ENCODE measurements at places on chromosomes 5 and 9.
A peak's percentile ranks its signal among the peaks of the same experiment; 100 is the strongest.

GRCh38 chr9:87844506-87844905 is 38.2 kb upstream of the SPATA31E1 start:
- no peak for DNase-seq

DNA sequence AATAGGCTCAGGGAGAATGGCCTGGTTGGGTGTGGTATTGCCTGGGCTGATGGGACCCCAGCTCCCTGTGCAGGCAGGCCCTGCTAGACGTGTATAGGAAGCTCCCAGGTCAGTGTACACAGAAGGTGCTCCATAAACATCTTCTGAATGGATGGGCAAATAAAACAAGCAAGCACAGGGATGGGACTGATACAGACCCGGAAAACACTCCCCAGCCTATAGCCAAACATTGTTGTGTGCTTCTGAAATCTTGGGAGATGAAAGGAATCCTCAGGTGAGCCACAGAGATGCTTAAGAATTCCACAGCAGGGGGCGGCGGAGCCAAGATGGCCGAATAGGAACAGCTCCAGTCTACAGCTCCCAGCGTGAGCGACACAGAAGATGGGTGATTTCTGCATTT is 151.8 kb downstream of the ENTREP1 start:
- DNase-seq, result peak; percentile 59

GRCh38 chr9:12958708-12959107 is 183.9 kb downstream of the LURAP1L start:
- DNase-seq, result no peak

DNA sequence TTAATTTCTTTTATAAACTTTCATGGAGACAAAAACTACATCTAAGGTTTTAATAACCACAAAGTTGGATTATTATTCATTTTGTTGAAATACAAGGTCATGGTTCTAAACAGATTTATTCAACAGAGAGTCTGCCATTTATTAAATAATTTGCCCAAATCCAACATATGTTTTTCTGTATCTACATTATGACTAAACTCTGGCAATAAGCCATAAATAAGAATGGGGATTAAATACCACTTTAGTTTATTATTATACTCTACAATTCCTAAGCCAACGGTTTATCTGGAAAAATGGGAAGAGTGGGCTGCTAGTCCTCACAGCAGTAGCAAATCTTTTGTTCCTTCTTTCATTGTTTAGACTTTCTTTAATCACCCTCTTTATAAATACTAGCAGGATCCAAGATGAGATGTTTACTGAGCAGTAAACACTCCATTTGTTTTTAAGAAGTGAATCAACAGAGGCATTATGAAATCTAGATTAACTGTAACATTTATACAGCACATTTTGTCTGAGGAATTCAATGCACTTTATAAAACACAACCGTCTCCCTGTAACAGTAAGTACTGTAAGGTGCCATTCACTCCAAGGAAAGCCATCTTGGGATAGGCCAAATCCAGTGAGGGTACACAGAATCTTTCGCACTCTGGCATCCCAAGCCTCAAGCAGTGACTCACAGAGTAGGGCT is 89.7 kb downstream of the DROSHA start:
- no peak for DNase-seq

DNA sequence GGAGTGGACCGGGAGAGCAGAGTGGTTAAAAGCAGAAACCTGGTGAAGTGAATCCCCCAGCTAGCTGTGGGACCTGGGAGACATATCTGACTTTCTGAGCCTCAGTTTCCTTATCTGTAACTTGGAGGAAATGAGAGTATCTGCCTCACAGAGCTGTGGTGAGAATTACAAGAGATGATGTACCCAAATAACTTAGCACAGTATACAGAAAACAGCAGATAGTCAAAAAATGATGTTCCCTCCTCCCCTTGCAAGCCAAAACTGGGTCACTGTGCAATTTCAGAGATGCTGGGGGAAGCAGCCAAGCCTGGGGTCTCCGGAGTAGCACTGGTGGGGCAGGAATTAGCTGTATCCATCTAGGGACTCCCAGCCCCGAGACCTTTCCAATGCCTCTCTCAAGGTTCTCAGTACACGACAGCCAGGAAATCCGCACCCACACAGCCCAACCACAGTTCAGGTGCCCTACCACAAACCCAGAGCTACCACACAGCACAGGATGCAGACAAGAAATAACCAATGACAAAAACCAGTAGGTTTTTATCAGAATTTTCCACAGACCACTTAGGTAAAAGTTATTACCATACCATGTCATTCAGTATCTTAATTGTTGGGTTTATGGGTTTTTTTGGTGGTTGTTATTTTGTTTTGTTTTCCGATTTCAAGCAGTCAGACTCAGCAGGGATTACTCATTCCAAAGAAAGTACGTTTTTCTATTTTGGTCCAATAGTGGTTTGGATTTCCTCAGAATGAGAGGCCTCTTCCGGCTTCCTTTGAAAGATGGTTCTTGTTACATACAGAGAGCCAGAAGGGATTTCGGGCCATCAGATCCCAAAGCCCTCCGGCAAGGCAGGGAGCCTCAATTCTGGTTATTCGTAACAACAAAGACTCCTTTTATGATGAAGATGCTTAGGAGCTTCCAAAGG is 4.9 kb upstream of the HRH2 start:
- DNase-seq, result no peak

- DNase-seq, result no peak
Observed at GRCh38 chr9:112224401-112225289, 49.5 kb upstream of the SUSD1 start.

GRCh38 chr9:129671065-129671464 is 5.6 kb downstream of the PRRX2 start:
- DNase-seq, result no peak

DNA sequence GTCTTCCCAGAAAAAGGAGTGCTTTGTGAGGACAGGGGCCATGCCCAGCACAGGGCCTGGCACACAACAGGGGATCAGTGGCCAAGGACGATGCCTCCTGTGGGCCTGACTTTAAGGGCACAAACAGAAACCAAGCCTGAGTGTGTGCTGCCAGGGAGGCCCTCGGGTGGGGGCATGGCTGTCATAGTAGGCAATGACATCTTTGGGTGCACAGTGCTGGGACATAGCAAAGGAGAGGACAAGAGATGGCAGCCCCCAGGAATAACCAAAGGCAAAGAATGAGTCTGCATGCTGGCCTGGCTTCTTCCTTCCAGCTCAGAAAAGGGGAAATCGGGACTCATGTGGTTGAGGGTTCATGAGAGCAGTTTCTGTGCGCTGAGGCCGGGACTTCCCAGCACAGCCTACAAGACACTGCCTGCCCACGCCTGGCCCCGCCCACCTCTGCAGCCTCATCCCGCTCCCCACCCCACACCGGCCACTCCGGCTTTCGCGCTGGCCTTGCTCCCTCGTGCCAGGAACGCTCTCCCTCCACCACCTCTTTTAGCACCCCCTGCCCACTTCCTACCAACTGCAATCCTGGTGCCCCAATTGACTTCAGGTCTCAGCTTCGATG is 13.8 kb upstream of the LHX2 start:
- DNase-seq, result peak; percentile 33

GRCh38 chr9:22986556-22986955 is 539.9 kb downstream of the DMRTA1 start:
- peak; percentile 27 for DNase-seq

- peak; percentile 13 for DNase-seq
Observed at GRCh38 chr5:9156282-9156681, 389.6 kb downstream of the SEMA5A start.

GRCh38 chr9:92728831-92729734 is 35.5 kb downstream of the BICD2 start:
- DNase-seq, result no peak

DNA sequence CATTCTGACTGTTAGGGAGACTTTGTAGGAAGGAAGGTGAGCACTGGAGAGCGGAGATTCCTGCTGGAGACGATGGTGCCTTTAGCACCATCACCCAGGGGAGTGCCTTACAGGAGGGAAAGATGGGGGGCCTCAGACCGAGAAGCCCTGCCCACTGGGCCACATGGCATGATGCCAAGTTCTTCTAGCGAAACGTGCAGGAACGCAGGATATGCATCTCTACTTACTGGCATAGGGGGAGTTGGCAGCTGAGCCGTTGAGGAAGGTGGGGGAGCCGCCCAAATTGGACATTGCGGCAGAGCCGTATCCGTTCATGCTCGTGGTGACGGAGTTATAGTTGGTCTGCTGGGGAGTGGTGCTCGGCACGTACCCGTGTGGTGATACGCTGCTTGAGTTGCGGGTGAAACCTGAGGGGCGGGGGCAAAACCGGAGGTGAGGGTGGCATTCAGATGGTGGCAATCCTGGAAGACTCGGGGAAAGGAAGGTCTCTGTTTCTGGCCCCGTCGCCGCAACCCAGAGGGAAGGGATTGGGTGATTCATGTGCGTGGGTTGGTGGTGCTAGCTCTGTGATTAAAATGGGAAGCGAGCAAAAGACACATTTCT is 387.7 kb downstream of the EBF1 start:
- DNase-seq, result no peak

DNA sequence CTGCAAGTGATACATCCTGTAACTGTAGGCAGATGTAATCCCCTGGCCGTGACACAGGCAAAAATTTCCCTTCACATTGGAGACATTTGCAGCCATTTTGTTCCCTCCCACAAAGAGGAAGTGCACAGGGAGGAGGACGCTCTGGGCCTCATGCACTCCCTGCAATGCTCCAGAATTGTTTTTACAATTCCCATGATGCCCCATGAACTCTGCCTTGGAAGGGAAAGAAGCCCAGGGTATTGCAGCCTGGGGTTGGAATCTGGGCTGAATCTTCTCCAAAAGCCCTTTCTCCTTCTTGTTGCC is 491.7 kb downstream of the CCDC171 start:
- no peak for DNase-seq

GRCh38 chr5:66333192-66333591 is 189.1 kb downstream of the SREK1 start:
- no peak for DNase-seq

- no peak for DNase-seq
Observed at GRCh38 chr5:151097820-151098767, 17.3 kb upstream of the TNIP1 start.

- no peak for DNase-seq
Observed at GRCh38 chr9:127451608-127451857, 223 bp downstream of the LRSAM1 start.

DNA sequence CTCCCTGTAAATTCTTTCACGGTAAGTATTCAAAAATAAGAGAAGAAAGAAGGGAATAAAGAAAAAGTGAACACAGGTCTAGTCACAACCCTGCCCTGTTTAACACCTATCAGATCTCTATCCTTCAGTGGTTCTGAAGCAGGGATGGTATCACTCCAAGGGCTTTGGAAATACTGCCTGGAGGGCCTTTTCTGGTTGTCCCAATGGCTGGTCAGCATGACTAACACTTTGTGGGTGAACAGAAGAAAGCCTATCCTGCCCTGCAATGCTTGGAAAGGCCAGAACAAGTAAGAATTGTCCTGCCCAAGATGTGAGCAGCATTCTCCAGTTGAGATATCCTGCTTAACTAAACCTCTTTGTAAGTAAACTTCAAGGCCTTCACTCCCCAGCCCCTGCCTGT is 124.9 kb downstream of the TMEM167A start:
- DNase-seq, result no peak

DNA sequence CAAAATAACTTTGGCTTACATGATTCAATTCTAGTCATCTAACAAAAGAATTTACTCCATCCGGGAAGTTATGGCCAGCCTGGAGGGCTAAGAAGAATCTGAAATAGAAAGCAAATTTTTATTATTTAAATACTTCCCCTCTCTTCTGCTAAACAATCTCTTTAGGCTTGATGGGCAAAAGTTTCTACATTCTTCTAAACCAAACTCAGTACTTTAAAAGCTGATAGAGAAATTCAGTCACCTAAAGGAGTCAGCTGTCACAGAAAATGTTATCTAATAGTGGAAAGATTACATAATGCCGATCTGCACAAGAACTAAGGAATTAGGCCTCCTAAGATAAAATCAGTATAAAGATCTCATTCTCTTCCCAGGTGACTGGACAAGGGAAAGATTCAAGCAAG is 32.4 kb downstream of the GNAQ start:
- DNase-seq, result no peak

GRCh38 chr5:161471211-161471950 is 75.1 kb downstream of the GABRB2 start:
- DNase-seq, result no peak

- DNase-seq, result no peak
Observed at GRCh38 chr9:103997856-103998370, 96.2 kb upstream of the SMC2 start.

DNA sequence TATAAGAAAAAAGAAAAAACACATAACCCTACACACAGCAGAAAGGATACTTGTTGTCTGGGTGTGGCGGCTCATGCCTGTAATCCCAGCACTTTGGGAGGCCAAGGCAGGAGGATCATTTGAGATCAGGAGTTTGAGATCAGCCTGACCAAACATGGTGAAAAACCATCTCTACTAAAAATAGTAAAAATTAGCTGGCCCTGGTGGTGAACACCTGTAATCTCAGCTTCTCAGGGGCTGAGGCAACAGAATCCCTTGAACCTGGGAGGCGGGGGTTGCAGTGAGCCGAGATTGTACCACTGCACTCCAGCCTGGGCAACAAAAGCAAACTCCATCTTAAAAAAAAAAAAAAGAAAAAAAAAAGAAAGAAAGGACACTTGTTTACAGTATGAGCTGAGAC is 147.6 kb upstream of the PITX1 start:
- DNase-seq, result peak; percentile 88

DNA sequence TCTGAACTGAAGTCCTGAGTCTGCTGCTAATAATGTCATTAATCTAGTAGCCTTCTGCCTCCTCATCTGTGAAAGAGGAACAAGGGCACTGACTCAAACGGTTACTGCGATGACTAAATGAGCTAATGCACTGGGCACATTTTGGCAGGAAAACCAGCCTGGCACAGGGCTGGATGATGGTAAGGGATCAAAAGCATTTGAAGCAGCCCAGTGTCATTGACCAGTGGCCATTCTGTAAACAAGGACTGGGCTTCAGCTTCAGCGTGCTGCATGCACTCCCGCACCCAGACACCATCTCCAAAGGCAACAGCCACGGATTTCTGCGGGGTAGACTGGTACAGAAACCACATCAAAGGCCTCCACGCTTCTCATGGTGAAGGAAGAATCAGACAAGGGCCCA is 8.0 kb downstream of the GCNT4 start:
- DNase-seq, result peak; percentile 38

DNA sequence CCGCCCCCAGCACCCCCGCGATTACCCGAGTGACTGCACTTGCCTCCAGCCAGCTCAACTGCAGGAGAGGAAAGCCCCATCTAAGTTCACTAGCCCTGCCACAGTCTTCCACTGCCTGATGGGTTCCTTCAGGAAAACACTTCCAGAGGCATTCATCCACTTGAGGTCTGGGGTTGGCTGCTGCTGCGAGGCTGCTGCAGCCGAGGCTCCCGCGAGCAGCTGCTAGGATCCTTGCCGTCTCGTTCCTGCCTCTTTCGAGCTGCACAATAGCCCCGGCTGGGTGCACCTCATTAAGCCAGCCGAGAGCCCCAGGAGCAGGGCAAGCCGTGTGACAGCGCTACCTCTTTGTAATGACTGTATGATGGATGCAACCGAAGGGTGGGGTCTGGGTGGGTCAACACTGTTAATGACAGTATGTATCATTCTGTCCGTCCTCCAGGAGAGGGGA is 24.2 kb upstream of the ELAVL2 start:
- peak; percentile 83 for DNase-seq

DNA sequence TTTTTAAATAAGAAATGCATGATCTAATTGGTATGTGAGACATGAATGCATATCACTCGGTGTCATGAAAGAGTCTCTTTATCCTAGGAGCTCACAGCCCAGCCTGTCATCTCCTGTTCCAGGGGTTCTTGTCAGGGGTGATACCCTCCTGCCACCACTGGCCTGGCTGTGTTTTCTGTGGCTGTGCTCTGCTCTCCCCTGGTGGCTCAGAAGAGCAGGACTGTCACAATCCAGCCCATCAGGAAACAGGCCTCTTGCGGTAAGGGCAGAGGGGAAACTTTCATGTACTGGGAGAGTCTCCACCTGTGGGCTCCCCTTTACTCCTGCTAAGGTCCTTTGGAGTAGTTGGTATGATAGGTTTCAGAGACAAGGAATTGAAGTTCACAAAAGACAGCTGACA is 240.2 kb upstream of the GLRA1 start:
- peak; percentile 20 for DNase-seq

Measured in DMS53 (cell line).